Omental fat pad (tissue), 4 donors: ENCODE measurements at places on chromosomes 1 and 21.

- DNase-seq, result no peak
Measured at GRCh38 chr1:42682739-42683531, 717 bp downstream of the YBX1 start.

DNA sequence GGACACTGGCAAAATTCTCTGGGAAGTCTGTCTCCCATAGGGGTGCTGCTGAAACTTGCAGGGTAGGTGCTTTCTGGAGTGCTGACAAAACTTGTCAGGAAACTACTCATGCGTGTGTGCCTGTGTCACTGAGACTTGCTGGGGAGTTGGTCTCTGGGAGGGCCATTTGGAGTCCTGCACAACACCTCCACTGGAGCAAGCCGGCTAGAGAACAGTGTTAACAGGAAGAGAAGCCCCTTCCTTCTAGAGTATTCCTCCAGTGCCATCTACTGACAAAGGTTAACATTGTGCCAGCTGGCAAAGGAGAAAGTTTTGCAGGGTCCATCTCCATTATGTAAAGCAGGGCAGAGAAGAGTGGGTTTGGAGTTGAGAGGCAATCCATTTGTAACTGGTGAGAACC is 30.0 kb downstream of the ZMYM4 start:
- no peak for DNase-seq

- no peak for DNase-seq
Measured at GRCh38 chr1:114330451-114330983, 176.8 kb upstream of the SYT6 start.

GRCh38 chr1:204455831-204456145 is 38.8 kb downstream of the PIK3C2B start:
- no peak for DNase-seq

DNA sequence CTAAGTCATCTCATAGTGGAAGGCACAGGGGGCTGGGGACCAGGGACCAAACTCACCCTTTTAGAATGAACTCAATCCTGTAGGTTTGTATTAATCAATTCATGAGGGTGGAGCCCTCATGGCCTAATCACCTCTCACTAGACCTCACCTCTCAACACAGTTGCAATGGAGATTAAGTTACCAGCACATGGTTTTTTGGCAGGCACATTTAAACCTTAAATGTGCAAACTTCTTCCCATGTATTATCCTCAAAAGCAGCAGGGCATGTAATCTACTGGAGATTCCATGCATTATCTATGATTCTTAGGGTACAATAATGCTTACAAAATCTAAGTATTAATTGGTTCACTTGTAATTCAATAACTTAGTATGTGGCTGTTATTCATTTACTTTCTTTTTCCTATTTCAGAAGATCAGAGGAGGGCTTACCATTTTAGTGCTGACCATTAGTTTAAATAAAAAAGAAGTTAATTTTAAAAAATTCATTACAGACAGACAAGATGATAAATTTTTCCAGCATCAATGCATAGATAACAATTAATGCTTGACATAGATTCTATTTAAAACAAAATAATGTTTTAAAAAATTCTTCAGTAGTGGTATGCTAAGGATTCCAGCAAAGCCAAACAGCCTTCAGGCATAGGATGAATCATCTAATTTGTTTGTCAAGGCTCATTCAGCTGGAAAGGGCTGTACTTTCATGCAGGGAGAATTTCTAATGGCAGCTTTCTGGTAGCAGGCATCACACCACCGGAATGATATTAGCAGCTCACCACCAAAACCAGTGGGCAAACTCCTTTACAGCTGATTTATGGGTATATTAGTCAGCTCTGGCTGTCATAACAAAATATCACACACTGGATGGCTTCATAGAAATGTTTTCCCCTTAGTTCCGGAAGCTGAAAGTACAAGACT is 124.6 kb upstream of the ZNF648 start:
- no peak for DNase-seq

- no peak for DNase-seq
Measured at GRCh38 chr1:212628813-212629415, 20.4 kb downstream of the ATF3 start.

- no peak for DNase-seq
Measured at GRCh38 chr1:218312509-218312908, 27.4 kb downstream of the RRP15 start.

- DNase-seq, result peak; percentile 32
Measured at GRCh38 chr1:165631342-165632151, 513 bp downstream of the MGST3 start.

- no peak for DNase-seq
Measured at GRCh38 chr1:244316407-244316806, 135.3 kb downstream of the ADSS2 start.

DNA sequence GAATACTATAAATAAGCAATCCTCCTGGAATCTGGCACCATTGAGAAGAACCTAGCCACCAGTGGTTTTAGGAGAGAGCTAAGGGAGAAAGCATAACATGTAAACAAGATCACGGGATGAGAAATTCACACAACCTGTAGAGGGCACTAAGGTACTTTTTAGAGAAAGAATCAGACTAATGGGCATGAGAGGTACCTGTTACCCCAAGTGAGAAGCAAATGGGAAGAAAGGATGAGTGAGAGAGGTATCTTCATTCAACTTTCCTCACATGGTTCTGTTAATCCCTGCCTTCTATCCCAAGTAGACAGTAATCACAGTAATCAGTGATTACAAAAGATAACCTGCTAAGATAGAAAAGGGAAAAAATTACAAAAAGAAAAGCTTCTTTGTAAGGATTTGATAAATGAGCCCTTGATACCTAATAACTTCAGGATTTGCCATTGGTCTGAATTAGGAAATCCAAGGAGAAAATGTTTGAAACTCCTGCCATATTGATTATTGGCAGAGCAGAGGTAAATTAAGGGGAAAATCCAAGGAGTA is 251.1 kb upstream of the ADGRL2 start:
- no peak for DNase-seq

DNA sequence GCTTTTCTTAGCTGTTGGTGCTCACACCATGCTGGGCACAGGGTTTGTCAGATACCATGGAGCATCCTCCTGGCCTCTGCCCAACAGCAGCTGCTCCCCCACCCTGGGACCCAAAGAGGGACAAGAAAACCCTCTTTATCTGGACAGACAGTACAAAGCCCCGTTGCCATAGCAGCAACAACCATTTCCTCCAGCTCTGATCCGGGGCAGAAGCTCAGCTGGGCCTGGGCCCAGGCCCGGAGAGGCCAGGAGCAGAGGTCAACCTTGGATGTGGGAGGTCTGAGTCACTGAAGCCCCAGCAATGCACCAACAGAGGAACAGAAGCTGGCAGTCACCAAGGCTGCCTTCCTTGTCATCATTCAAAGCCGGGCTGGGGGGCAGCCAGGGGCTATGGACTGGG is 228.4 kb upstream of the POU3F1 start:
- no peak for DNase-seq

DNA sequence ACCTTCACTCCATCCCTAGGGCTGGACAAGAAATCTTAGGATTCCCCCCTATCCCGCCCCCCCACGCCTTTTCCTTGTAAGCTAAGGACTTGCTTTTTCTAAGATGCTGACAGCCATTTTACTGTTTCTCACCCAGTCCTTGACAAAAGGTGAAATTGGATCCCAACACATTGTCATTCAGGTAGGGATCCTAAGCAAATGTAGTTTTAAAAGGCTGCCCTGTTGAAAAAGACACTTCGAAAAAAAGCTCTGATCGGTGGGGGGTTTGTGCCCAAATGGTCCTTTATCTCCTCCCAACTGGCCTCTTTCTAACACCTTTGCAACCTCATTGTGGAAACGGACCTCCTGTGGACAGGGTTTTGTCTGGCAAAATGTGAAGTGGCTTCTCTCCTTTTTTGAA is 2.9 kb downstream of the CACHD1 start:
- no peak for DNase-seq

GRCh38 chr1:15577691-15578090 is 7.2 kb downstream of the AGMAT start:
- DNase-seq, result no peak

- DNase-seq, result no peak
Measured at GRCh38 chr1:9052272-9053049, 17.0 kb downstream of the SLC2A5 start.

DNA sequence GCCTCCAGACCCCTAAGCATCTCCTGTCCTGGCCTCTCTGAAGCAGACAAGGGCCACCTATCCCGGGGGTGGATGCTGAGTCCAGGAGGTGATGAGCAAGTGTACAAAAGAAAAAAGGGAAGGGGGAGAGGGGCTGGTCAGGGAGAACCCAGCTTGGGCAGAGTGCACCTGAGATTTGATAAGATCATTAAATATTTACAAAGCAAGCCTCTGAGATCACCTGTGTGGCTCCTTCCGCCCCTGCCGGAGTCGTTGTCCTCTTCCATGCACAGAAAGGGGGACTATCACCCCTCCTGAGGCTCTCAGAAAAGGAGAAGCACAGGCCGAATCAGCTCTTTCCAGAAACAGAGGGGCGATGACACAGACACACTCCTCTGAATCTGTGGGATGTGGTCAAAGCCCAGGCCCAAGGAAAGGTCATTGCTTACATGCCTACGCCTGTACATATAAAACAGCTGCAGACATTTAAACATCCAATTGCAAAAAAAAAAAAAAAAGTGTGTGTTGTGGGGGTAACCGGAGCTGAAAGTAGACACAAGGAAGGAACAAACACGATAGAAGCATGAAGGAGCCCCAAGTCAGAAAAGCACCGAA is 30.9 kb downstream of the PRSS38 start:
- DNase-seq, result no peak

GRCh38 chr1:183832459-183832858 is 27.5 kb downstream of the RGL1 start:
- DNase-seq, result no peak

GRCh38 chr1:22517956-22518355 is 45.3 kb upstream of the EPHA8 start:
- no peak for DNase-seq

DNA sequence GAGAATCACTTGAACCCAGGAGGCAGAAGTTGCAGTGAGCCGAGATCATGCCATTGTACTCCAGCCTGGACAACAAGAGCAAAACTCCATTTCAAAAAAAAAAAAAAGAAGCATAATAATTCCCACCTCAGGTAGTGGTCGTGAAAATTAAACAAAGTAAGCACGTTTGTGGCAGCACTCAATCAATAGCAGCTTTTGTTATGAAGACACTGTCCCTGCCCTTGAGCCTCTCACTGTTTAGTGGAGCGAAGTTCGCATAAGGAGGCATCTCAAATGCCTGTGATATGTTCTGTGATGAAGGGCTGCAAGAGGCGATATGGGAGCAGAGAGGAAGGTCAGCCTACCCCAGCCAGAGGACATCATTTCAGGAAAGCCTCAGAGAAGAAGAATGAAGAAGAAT is 43.8 kb upstream of the RASAL2 start:
- DNase-seq, result no peak

- no peak for DNase-seq
Measured at GRCh38 chr1:202498542-202498941, 150.0 kb downstream of the PPP1R12B start.

- DNase-seq, result no peak
Measured at GRCh38 chr1:93765099-93765498, 83.5 kb upstream of the BCAR3 start.

DNA sequence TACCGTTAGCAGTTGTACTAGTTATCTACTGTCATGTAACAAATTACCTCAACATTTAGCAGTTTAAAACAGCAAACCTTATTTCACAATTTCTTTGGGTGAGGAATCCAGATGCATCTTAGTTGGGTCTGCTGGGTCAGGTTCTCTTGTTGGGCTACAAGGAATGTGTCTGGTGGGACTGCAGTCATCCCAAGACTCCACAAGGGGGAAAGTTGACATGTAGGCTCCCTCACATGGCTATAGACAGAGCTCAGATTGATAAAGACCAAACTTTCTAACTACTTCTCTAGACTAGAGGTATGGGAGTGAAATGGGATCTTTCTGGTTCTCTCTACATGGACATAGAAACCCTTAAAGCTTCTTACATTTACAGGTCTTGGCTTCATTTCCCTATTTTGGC is 160.9 kb downstream of the UCK2 start:
- DNase-seq, result no peak

DNA sequence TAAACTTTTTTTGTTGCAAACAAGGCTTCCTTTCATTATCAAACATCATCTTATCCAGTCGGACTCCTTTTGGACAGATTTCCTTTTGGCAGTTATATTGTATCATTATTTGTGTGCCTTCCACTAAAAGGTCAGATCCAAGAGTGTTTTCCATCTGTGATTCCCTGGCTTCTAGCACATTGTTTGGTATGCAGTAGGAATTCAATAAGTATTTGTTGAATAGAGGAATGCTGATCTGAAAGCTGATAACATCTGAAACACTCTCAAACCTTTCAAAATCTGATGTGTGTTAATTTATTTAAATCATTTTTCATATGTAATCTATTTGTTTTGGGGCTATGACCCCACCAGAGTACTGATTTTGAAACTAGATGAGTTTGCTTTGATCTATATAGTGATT is 39.0 kb downstream of the NDC1 start:
- DNase-seq, result no peak

DNA sequence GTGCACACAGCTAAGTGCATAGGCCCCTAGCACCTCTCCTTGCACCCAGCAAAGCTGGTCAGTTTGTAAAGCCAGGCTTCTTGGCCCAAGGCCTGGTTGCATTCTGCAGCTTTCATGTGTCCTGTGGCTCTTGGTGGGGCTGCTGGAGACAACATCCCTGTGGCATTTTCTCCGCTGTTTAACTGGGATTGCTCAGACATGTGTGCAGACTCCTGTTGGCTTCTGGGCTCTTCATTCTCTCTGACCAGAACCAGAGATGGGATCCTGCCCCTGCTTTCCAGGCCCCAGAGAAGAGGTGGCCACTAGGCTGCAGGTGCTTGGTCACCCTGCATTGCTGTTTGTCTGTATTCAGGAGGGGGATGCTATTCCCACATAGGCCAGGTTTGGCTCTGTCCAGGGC is 50.8 kb downstream of the FAM78B start:
- DNase-seq, result no peak

DNA sequence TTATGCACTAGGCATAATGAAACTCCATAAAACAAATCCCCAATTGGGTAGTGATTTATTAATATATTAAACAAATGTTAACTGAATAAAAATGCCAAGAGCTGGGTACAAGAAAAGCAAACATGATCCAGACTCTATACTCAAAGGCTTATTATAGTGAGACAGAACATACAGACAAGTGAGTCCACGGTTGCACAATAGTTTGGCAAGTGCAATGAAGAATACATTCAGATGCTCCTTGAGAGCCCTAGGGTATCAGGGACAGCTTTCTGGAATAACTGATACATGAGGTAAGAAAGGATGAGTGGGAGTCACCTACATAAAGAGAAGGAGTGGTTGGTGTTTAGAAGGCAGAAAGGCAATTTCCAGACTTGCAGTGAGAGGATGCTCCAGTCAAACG is 85.1 kb downstream of the VAV3 start:
- no peak for DNase-seq

- no peak for DNase-seq
Measured at GRCh38 chr1:93344886-93345632, 648 bp upstream of the DR1 start.
